Hypothalamus (tissue), 51 donors: ENCODE measurements at places on chromosomes 6 and 20.

DNA sequence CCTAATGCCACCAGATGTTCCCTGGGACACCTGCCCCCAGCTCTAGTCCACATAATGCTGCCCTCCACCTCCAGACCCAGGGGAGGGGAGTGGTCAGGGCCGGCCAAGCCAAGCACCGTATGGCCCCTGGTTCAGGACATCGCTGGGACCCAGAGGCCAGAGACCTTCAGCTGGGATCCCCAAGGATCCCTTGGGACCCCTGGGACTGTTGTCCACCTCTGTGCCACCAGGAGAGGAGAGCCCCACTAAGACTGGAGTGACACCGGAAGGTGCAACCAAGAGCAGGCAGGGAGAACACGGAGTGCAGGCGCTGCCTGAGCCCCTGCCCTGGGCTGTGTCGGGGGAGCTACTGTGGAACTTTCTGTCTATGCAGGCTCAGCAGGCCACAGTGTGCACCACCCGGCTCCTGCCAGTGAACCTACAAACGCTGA lies 43.6 kb downstream of the CTCFL start:
- no peak for DNase-seq

DNA sequence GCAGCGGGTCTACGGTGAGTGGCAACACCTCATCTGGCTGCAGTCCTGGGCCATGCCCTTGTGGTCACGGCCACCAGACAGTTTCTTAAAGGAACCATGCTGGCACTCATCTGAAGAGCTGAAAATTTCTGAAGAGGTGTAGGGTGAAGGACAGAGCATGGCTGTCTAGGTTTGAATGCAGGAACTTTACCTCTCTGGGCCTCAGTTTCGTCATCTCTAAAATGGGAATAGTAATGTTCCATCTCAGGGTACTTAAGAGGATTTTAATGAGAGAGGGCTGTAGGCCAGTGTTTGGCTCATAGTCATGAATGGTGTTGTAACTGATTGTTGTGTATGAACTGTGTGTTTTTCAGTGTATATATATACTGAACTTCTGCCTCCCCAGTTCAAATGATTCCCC lies 5.8 kb downstream of the COX4I2 start:
- DNase-seq, result no peak

- no peak for DNase-seq
Measured at GRCh38 chr6:168106633-168107005, 27.6 kb upstream of the FRMD1 start.

GRCh38 chr6:133377219-133377618 lies 136.1 kb downstream of the EYA4 start:
- no peak for DNase-seq

DNA sequence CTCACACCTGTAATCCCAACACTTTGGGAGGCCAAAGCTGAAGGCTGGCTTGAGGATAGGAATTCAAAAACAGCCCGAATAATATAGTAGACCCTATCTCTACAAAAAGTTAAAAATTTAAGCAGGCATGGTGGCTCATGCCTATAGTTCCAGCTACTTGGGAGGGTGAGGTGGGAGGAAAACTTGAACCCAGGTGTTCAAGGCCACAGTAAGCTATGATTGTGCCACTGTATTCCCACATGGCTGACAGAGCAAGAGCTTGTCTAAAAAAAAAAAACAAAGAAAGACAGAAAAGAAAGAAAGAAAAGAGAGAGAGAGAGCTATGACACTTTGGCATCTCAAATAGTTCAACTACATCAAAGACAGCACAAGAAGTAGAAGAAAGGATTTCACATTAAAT lies 33.2 kb downstream of the DCDC2 start:
- DNase-seq, result no peak

DNA sequence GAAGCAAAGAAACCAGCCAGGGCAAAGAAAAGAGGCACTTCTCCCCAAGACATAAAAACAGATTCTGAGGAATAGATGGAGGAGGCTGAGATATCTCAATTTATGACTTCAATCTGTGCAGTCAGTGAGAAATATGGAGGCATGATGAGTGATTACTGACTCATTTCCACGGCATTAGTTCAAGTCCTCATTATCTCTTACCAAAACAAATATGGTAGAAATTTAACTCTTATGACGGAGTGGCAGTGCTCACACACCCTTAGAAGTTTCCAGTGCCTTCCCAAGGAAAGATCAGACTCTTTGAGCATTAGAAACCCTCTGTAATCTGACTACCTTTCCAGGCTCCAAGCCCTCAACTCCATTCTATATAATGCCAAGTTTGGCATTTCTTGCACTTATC lies 364.1 kb downstream of the ARHGAP18 start:
- DNase-seq, result no peak

GRCh38 chr6:151747896-151748295 lies 59.6 kb upstream of the ESR1 start:
- no peak for DNase-seq
